Activated gamma-delta T cell treated with anti-CD3 and anti-CD28 coated beads, Interleukin-2, amount 50 U/mL, for 16 hours (primary cell): ENCODE measurements at places on chromosomes 3 and 15.

- no peak for DNase-seq
Measured at GRCh38 chr15:38642689-38643270, 78.2 kb upstream of the RASGRP1 start.

DNA sequence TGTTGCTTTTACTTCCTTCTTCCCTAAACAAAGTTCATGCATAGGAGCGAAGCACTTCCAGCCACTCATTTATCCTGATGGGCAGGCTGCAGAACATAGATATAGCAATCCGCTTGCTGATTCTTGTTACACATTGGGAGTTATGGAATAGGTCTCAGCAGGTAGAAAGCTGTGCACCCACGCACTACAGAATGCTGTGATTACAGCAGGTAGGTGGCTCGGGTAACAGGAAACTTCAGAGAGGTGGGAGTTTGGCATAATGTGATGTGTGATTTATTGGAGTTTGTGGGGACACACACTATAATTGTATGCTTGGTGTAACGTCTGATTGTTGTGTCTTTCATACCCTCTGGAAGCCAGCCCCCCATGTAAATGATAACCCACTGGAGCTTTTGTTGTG, 99.2 kb upstream of the MEIS2 start:
- DNase-seq: no peak

DNA sequence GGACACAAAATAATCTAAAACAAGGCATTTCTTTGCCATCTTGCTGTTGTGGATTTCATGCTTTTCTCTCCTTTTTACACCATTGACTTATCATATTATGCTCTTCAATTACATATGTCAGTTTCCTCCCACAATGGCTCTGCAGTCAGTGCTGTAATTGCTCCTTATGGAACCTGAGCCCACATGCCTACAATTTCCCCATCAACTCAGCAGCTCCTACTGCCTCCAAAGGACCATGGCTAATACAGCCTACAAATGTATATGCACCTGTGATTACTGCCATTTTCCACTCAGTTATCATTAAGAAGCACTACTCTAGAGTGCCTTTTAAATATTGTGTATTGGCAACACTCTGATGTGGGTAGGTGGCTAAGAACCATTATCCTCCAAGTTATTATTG, 30.8 kb downstream of the RTP4 start:
- DNase-seq: no peak

DNA sequence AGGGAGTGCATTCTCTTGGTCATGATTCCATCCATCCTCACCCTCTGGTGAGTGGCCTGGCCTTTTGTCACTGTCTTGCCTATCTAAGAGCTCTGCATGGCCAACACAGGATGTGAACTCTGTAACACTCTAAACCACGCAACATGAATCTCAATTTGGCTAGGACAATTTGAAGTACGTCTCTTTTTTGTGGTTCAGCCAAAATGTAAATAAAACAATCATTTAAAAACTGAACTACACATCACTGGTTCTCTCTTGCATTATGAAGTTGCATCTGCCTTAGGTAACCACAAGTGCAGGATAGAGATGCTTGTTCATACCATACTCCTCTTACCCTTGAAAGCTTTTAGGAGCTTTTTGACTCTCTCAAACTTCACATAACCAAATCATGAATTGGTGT, 27.3 kb downstream of the CCR3 start:
- DNase-seq: no peak

DNA sequence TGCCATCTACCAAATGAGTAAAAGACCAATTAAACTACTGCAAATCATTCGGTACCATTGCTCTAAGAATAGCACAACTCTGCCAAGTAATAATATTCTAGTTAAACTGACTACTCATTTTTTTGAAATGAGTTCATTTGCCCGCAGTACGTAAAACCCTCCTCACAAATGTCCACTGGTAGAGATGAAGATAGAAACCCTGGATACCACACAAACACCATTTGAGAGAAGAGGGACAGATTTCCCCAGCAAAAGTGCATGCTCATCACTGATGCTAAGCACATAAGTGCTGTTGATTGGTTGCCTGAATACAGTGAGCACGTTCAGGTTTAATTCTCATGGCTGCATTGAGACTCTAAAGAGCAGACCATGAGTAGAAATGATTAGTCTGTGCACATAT, 34.6 kb upstream of the SEMA6D start:
- no peak for DNase-seq

GRCh38 chr3:49724586-49724985, 835 bp upstream of the GMPPB start:
- DNase-seq: no peak

- no peak for DNase-seq
Measured at GRCh38 chr3:194640829-194641228, 7.6 kb upstream of the TMEM44 start.

- DNase-seq: no peak
Measured at GRCh38 chr15:29708519-29708918, 113.7 kb downstream of the TJP1 start.

GRCh38 chr15:79977431-79978054, 6.5 kb upstream of the BCL2A1 start:
- no peak for DNase-seq

DNA sequence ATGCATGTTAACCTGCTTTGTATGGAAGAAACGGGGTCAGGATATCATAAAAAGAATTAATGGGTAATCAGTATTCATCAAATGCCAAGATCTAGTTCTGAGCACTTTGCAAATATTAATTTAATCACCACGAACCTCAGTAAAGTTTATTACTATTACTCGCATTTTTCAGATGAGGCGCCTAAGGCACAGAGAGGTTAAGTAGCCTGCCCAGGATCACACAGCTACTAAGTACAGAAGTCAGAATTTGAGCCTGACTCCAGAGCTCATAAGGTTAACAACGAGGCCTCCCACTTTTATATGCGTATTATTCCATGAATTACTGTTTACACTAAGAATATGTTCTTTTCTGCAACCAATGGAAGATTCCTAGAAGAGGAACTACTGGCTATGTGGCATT, 109.6 kb upstream of the KLF13 start:
- no peak for DNase-seq

DNA sequence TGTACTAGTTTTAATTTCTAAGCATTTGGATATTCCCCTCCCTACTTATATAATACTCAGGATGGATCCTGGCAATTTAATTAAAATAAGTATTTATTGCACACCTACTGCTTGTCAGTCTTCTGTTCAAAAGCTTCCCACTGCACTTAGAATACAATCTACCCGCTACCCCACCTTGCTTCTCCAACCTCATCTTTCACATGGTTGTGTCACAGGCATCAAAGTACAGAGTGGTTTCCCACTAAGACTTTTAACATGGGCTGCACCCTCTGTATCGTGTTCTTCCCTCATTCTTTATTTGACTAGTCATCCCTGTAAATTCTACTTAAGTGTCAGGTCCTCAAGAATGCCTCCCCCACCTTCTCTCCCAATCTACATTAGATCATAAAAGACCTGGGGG, 35.0 kb downstream of the RIOX2 start:
- DNase-seq: no peak

GRCh38 chr3:10596746-10597448, 91.5 kb upstream of the ATP2B2 start:
- DNase-seq: no peak

DNA sequence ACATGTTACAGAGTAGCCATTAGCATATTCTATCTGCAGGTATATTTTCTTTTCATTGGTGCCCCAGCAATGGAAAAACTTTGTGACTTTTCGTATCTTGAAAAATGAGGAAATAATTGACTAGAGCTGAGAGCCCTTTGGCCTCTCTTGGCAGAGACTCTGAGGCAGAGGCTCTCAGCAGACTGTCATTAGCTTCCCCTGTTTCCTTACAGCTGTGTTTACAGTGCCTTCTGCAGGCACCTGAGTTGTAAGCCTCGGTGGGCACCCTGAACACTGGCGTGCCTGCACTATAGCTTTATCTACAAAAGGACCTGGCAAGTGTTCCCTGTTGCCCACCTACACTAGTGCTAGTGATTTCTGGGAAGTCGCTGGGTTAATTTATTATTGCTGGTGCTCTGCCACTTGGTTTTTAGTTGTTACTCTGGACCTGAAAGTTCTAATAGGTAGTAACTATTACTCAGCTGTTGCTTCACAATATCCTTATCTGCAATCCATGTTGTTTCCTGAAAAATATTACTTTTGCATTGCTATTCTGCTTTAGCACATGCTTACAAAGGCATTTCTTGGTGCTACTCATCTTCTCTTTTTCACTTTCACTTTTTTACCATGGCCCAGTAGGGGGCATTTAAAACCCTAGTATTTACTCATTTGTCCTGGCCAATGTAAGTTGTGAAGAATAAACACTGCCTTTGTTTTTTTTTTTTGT, 7.8 kb upstream of the GPR171 start:
- no peak for DNase-seq

DNA sequence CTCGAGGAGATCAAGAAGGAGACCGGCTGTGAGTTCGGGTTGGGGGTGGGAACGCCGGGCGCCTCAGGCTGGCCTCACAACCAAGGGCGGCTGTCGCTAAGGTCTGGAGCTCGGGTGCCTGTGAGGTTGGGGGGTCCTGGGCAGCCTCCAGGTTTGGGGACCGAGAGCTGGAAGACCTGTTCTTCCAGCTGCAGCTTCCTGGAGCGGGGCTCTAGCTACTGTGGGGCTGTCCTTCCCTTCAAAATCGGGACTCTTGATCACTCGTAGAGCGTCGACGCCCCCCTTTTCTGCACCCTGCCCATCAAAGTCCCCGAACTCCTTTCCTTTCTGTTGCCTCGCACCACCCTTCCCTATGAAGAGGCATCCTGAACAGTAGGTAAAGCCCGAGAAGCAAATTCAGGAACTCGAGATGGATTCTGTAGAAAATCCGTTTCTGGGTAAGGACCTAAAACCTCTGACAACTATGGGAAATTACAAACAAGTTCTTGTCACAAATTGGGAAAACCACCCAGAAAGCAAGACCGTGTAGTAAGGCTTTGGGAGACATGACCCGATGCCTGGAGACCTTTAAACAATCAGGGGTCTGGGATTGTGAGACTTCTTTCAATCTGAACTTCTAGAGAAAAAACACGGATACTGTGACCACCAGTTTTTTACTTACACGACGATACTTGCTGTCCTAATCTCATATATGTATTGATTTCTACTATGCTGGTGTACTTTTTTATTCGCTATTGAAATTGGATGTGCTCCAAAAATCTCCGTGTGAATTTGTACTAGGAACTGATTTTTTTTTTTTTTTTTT, 556 bp downstream of the CHP1 start:
- no peak for DNase-seq

DNA sequence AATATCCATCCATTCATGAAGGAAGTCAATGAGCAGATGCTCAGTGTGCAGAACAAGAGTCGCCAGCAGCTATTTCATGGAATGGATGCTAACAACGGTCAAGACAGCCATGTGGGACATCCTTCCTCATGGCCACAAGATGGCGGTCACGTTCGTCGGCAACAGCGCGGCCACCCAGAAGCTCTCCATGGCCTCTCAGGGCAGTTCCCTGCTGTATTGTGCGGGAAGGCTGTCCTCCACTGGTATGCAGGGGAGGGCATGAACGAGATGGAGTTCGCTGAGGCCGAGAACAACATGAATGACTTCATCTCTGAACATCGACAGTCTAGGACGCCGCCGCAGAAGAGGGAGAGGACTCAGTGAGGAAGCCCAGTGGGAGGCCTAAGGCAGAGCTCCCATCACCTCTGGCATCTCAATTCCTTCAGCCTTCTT, 208.3 kb downstream of the TJP1 start:
- no peak for DNase-seq

GRCh38 chr15:90095521-90095959, 6.7 kb downstream of the IDH2 start:
- no peak for DNase-seq

- no peak for DNase-seq
Measured at GRCh38 chr3:71816767-71817156, 31.8 kb upstream of the PROK2 start.

GRCh38 chr3:10919636-10920035, 72.9 kb upstream of the SLC6A1 start:
- DNase-seq: no peak

DNA sequence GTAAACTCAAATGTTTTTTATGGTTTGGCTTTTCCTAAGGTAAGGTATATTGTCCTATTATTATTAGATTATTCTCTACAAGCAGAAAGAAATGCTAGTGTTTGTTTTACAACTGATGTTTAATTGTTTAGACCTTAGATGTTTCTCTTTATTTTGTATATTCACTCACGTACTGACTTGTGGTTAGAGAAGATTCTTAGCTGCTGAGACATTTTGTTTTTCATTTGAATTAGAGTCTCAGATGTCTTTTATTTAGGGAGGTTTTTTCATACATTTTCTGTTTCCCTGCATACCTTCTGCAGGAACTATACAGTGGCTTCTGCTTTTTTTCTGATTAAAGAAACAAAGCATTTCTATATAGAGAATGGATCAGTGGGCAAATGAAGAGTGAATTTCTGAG, 110.9 kb downstream of the MYRIP start:
- no peak for DNase-seq

DNA sequence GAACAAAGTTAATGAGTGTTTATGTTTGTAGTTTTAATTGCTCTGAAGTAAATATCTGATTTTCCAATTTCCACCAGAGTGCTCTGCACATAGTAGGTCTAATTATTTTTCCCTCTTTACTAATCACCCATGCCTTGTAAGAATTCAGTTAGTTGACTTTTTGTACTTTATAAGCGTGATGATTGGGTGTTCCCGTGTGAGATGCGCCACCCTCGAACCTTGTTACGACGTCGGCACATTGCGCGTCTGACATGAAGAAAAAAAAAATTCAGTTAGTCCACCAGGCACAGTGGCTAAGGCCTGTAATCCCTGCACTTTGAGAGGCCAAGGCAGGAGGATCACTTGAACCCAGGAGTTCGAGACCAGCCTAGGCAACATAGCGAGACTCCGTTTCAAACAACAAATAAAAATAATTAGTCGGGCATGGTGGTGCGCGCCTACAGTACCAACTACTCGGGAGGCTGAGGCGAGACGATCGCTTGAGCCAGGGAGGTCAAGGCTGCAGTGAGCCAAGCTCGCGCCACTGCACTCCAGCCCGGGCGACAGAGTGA, 507 bp upstream of the VHL start:
- DNase-seq: no peak

DNA sequence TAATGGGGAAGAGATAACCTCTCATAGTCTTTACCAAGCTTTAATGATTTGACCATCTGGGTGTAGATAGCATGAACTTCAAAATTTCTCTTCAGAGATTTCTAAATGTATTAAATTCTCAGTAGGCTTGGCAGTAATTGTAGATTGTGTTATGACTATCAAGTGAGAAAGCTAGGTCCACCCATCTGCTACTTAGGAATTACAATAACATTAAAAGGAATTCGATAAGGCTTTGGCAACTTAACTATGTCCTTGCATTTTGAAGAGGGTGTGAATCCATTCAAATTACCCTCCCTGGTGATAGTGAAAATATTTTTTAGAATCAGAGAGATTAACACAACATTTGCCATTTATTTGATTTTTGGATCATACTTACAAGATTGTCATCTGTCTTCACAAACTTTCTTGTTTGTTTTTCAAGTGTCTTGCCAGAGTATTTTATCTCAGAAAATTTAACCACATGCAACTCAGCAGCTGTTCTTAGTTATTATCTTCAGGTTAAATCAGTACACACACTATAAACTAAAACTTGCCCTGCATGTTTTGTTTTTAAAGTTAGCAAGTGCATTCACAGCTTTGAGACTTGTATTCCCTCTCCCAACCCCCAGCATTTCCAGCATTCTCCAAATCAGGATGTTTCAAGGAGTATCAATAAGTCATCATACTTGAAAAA, 69.6 kb upstream of the COL8A1 start:
- DNase-seq: no peak
